ENCODE measurements at places on chromosomes 6 and 20.

DNA sequence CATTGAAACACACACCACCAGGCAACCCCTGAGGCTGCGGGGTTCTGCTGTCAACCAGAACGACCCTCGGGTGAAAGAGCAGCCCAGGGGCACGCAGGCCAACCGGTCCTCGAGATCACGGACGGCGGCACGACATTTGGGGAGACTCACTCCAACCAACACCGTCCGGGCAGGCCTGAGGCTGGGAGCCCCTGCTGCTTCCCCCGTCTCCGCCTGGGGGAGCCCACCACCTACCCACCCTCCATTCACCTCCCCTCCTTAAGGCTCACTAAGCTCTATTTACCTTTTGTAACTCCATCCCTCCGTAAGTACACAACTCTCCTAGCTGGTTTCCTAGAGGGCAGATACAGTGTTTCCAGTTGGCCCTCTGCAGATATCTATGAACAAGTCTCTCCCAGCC lies 971.3 kb upstream of the DEFB115 start:
- DNase-seq: no peak

- DNase-seq: no peak
Measured at GRCh38 chr6:24353861-24354260, 4.0 kb downstream of the DCDC2 start.

- no peak for DNase-seq
Measured at GRCh38 chr6:5472571-5472970, 211.3 kb downstream of the FARS2 start.

DNA sequence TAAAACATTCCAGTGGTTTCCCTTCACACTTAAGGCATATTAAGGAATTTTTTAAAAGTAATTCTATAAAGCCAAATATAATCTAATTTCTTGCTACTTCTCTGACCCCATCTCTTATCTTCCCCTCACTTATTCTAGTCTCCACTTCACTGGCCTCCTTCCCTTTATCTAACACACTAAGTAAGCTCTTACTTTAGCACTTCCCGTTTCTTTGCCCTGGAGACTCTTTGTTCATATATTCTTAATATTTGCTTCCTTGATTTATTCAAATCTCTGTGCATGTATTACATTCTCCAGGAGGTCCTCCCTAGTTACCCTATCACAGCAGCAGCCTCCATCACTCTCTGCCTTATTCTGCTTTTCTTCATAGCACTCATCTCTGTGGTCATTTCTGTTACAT lies 20.3 kb downstream of the GTPBP2 start:
- no peak for DNase-seq

DNA sequence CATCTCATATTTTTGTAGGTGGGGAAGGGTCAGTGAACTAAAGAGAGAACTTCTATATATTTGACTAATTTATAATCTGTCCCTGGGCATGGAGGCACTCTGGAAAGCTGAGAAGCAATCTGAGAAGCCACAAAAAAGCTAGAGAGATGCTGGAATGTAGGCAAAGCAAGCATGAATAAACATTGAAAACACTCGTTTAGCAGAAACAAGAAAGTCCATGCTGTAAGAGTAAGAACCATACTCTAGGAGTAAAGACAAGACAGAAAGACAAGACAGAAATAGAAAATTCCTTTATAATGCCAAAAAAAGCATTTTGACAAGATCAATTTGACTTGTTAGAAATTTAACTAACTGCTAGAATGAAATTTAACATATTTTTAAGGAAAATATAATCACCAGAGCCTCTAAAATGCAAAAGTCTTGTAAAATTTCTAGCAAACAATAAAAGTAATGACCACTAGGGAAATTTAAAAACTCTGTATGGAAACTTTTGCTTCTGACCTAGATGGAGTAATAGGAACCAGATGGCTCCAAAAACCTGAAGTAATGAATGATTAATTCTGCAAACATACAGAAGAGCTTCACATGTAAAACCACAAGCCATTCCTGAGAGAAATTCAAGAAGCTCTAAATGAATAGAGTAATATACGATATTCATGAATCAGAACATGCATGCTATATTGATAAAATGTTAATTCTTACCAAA lies 625.7 kb upstream of the PTCHD4 start:
- no peak for DNase-seq

DNA sequence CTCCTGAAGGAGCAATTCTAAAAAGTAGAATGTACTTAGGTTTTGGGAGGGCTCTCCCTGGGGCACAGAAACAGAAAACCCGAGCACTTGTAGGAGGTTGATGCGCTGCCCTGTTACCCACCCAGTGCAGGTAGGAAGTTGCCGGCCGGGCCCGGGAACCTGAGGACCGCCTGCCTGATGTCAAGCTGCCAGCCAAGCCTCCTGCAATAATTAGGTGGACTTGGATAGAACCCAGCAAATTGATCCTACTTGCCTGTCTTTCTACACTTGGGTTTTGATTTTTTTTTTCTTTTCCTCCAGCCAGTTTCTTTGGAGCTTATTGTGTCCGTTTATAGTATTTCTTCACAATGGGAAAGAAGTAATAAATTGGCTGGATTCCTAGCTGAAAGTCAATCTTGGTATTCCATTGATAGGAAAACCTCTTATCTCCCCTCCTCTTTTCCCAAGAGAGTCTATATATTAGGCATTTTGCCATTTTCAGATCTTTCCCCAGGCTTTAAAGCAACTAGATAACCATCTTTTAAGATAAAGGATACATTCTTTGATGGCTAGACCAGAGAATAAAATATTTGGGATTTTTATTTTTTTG lies 78.3 kb upstream of the FYN start:
- no peak for DNase-seq

- no peak for DNase-seq
Measured at GRCh38 chr20:62921119-62921687, 5.1 kb downstream of the DIDO1 start.

GRCh38 chr6:142695016-142695415 lies 250.0 kb downstream of the HIVEP2 start:
- DNase-seq: no peak

DNA sequence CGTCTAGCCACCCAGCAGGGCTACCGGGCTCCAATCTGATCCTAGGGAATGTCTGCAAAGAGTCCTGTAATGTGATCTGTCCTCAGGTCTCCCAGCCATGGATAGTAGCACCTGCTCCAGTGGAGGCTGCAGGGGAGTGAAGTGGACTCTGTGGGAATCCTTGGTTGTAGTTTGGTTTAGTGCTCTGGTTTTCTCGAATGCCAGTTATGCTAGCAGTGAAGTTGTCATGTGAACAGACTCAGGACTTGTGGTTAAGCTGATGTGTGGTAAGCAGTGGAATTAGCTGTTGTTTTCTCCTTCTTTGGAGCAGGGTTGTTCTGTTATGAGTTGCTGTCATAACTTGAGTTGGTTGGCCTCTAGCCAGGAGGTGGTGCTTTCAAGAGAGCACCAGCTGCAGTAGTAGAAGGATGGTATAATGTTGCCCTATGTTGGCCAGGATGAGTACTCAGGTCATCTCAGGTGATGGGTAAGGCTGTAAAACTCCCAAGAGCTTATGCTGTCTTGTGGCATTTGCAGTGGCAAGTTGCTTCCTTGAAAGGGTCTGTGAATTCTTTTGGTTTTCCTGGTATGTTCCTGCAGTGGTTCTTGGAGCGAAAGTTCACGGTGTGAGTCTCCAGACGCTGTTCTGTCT lies 390.2 kb downstream of the UTRN start:
- no peak for DNase-seq

GRCh38 chr20:53977391-53977790 lies 93.0 kb downstream of the BCAS1 start:
- no peak for DNase-seq

- no peak for DNase-seq
Measured at GRCh38 chr20:32248043-32248442, 29.4 kb upstream of the KIF3B start.

- DNase-seq: no peak
Measured at GRCh38 chr6:125953502-125953875, 3.1 kb upstream of the HINT3 start.

GRCh38 chr20:62439218-62439617 lies 11.9 kb upstream of the RBBP8NL start:
- no peak for DNase-seq

- DNase-seq: no peak
Measured at GRCh38 chr20:54156522-54156921, 17.3 kb downstream of the CYP24A1 start.

GRCh38 chr6:136213853-136214252 lies 36.3 kb downstream of the MTFR2 start:
- DNase-seq: no peak

- DNase-seq: no peak
Measured at GRCh38 chr6:160057080-160057479, 64.5 kb upstream of the SLC22A1 start.

- DNase-seq: no peak
Measured at GRCh38 chr6:119965008-119965407, 615.4 kb upstream of the MAN1A1 start.

DNA sequence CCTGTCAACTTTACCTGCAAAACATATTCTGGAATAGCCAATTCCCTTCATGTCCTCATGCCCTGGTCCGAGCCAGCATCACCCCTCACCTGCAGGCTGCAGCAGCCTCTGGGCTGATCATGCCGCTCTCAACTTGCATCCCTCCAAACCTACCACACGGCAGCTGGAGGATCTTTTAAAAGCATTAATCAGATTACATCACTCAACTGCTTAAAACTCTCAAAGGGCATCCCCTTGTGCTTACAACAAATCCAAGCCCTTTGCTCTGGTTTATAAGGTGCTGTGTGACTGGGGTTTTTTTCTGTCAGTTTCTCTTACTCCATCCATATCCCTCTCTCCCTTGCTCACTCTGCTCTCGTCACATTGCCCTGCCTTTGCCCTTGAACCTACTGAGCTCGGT lies 24.0 kb downstream of the CD40 start:
- no peak for DNase-seq

DNA sequence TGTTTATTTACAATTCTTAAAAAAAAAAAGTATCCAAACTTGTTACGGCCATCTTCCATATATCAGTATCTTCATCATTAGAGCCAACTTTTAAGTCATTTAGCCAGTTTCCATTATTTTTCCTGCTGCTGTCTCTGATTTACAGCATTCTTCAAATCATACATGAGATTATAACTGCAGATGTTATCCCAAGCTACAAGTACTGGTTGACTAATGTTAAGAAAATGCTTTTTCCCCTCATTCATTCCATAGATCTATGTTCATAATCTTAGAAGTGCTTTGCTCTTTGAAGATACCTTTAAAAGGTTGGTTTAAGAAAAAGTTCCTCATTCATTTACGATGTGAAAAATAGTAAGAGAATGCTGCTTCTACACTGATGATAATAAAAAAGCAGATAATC lies 158.7 kb downstream of the RNGTT start:
- no peak for DNase-seq

GRCh38 chr6:6723361-6723760 lies 134.8 kb downstream of the LY86 start:
- DNase-seq: no peak

- DNase-seq: no peak
Measured at GRCh38 chr20:12276011-12276673, 358.4 kb downstream of the BTBD3 start.

DNA sequence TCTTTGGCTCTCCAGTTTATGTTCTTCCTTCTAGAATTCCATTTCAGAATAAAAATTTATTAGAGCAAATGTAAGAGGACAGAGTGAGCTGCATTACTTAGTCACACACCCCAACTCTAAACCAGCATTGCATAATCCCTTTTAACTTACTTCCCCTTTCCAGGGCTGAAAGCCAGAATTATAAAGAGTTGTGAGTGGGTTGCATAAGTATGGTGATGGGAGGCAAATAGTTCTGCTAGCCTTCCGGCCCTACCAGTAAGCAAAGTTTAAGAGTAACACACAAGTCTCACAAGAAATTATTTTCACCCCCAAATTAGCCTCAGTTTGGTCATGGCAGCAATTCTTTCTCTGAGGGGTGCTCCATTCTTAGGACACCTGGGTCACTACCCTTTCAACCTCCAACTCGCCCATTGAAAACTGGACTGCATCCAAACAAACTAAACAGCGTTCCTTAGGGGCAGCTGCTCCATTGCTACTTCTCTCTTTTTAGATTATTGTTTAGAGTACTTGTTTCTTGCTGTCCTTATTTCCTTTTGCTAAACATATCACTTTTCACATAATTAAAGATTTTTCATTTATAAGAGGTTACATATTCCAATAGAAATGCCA lies 1.6 kb downstream of the KIAA0408 start:
- no peak for DNase-seq

- no peak for DNase-seq
Measured at GRCh38 chr6:158786645-158787304, 32.4 kb downstream of the EZR start.

DNA sequence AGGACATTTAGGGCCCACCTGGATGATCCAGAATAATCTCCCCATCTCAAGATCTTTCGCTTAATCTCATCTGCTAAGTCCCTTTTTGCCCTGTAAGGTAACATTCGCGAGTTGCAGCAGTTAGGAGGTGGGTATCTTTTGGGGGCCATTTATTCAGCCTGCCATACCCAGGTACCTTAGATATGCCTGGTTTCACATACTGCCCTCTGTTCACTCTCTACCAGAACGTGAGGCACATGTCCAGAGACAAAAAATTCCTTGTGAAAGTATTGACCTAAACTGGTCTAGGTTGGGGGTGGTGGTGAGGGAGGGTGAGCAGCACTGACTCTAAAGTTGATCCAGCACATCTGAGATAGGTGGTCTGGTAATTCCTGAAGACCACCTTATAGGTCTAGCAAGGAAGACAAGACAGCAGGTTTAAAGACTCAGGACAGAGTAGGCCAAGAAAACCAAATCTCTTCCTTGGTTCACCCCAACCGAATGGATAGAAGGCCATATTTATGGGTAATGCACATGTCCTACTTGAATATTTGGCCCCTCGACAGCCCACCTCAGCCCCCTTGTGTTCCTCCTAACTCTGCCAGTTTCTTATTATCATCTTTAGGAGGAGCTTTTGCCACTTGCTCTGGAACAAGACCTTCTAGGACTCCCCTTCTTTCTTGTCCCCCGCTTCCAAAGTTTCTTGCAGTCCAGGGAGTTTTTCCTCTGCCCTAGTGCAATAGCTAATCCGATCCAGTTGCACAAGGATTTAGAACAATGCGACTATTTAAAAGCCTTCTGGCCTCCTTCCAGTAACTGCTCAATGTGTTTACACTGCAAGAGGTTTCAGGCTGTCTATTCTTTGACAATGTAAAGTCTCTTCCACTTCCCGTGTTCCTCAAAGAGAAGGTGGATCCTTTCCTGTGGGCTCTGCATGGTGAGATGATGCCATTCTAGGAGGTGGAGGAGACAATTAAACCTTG lies 213.0 kb upstream of the LAMP5 start:
- DNase-seq: no peak

DNA sequence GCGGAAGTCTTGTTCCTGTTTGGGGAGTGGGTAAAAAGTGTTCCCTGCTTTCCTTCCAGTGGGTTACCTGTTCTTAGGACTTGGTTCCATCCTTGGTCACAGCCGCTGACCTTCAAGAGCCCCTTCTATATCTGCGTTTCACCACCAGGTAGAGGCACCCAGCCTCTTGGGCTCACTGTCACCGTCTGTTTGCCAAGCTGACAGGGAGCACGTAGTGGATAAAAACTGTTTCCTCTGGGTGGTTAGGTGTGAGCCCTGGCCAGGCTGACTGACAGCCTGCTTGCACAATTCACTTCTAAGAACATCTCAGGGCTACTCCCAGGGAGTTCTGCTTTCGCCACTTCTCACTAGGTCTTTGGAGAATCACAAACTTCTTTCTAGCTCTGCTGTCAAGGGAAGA lies 1.8 kb upstream of the JPH2 start:
- no peak for DNase-seq

All from stimulated activated CD8-positive, alpha-beta memory T cell treated with anti-CD3 and anti-CD28 coated beads, Interleukin-15, amount 100 ng/mL, for 24 hours (primary cell).